SHP77 treated with DMSO at 0.1 percent for 48 hours (cell line): ENCODE measurements at places on chromosomes 5 and 9.

DNA sequence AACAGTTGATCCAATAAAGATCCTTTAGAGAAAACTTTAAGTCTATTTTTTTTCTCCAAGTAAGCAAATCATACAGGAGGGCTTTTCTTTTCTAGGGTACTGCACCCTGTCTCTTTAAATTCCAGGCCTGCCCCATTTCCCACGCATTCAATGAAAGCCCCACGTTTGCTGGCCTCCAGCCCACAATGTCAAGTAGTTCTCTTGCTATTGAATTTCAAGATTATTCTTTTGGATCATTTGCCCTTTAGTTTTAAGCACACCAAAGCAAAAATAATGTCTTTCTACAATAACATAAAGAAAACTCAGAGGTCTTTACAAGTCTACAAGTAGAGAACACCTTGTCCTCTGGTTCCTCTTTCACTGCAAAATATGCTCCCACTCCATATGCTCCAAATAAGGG, 15.6 kb downstream of the MLLT3 start:
- no peak for DNase-seq

- no peak for DNase-seq
These were observed 123.1 kb upstream of the ANKRD55 start for GRCh38 chr5:56356121-56356835.

DNA sequence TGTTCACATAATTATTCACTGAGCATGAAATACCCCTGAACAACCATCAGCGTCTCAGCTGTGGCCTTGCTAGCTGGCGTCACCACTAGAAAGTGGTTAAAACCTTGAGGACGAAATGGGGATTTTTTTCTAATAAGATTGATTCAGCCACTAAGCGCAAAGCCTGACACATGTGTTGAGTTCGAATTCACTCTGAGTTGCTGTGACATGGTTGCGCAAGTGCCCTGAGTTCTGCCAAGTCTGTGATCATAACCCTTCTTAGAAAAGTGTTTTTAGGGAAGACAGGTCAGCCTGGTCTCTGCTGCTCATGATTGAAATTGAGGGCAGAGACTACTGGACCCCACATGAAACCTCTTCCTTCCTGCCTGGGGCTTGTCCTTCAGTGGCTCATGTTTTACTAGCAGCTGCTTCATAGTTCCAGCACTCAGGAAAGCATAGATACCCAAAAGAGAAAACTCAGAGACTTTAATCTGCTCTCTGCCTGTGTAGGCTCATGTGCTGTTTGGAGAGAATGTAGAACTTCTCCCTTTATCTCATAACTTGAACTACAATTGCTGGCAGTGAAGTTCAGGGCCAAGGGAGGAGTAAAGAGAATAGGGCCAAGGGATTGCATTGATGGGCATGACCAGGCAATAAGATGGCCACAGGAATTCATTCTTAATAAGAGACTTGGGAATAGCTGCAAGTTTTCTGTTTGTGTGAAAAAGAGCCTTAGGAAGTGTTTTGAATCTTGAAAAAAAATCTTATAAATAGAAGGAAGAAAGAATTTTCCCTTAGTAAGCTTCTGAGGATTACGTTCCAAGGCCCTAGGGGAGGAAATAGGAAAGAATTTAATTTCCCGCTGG, 66.8 kb upstream of the CXCL14 start:
- no peak for DNase-seq

DNA sequence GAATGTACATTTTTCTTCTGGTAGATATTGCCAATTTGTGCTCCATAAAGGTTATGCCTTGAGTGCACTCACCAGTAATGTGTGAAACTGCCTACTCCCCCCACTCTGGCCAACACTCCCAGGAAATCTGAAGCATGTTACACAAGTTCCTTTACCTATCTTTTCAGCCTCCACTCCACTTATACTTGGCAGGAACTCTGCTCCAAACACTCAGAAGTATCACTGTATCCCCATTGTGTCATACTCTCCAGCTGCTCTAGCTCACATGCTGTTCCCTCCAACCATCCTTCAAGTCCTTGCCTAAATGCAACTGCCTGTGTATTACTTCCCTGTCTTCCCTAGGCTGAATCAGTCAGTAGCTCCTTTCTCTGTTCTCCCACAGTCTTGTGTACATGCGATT, 28.3 kb downstream of the POU4F3 start:
- DNase-seq = no peak

- no peak for DNase-seq
These were observed 308.8 kb upstream of the DMRT1 start for GRCh38 chr9:532707-533106.

DNA sequence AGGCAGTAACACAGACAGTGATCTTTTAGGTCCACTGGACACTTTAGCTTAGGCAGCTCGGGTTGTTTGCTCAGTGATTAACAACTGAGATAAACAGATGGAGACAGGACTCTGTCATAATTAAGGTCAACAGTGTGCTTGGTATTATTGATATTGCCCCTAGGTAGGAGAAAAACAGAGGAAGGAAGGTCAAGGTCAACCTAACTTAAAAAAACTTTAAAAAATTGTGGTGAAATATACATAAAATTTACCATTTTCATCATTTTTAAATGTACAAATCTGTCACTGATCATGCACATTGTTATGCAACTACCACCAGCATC, 2.1 kb upstream of the HSPA4 start:
- DNase-seq = peak; percentile 18

- DNase-seq = no peak
These were observed 62.9 kb downstream of the MLLT3 start for GRCh38 chr9:20559231-20559890.

DNA sequence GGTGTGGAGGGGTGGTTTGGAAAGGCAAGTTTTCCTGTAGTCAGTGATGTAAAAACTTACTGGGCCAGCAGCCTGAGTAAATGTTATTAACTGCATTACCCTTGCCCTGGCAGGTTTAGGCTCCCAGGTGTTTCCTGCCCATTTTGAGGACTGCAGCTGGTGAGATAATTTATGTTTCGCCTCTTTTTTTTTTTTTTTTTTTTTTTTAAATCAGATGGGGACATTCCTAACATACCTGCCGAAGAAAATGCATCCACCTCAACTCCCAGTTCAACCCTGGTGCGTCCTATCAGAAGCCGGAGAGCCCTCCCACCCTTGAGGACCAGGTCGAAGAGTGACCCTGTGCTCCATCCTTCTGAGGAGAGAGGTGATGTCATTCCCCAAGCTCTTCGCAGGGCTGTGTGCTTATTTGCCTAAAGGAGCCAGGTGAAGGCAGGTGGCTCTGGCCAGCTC, 60.6 kb downstream of the ENTREP1 start:
- DNase-seq = no peak

DNA sequence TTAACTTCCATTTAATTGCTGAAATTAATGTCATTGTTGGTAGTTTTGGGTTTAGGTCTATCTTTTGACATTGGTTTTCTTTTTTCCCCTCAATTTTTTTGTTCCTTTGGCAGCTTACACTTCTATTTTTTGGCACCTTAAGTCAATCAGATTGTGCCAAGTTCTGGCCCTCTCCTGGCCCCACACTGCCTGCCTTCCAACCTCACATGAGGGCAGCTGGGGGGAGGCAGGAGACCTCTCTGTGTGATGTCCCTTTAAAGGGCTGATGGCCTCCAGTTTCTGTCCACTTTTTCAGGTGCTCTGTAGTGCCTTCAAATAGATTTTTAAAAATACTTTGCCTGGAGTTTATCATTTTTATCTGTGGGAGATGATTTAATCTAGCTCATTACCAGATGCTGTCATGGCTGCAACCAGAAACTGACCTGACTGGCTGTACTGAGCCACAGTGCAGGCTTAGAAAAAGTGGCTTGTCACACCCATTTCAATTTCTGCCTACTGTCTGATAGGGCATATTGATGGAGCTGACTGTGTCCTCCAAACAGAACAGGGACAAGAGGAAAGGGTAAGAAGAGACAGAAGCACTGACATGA, 196.6 kb downstream of the FANCC start:
- DNase-seq = no peak

DNA sequence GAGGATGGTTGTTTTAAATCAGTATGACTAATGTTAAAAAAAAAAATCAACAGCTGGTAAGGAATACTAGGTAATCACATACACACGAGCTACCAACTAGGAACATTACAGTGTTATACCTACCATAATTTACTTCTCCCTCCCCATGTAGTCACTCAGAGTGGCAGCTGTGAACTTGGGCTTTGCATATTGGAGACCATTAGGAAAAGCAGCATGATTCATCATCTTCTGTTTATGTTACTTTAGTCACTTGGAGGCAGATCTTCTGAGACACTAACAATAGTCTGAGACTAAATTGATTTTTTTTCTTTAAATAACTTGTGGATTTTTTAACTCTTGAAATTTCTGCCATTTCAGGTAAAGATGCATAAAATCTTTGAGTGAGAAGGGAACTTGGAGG, 141.5 kb upstream of the NR4A3 start:
- DNase-seq = no peak

GRCh38 chr9:127059765-127060361, 62.6 kb downstream of the ANGPTL2 start:
- DNase-seq = no peak

DNA sequence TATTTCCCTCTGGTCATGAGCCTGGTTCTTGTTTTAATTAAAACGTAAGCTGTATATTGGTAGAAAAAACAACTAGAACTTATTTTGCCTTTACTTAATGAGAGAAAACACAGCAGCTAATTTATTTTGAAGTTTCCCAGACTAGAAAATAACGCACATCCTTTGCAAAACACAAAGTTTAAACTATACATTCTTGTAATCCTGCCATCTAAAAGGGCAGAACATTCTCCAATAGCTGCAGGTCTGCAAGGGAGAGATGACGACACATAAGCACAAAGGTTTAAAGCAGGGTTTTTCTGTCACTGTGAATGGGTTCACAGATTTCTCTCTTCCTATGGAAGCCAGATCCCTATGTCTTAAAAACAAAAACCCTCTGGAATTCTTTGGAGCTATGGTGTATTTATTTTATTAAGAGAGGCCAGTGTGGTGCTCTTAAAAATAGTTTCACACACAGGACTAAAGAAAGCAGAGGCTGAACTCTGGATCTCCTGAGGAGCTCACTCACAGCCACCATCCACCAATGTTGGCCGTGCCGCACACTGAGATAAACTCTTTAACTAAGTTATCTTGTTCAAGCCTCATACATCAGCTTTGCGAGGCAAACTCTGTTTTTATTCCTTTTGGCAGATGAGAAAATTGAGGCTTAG, 82.4 kb downstream of the SNCAIP start:
- no peak for DNase-seq

GRCh38 chr5:43075319-43076293, 35.5 kb upstream of the ANXA2R start:
- no peak for DNase-seq

- no peak for DNase-seq
These were observed 74.5 kb upstream of the TBCA start for GRCh38 chr5:77850536-77851175.

- no peak for DNase-seq
These were observed 17.2 kb upstream of the SIL1 start for GRCh38 chr5:139215107-139215975.

DNA sequence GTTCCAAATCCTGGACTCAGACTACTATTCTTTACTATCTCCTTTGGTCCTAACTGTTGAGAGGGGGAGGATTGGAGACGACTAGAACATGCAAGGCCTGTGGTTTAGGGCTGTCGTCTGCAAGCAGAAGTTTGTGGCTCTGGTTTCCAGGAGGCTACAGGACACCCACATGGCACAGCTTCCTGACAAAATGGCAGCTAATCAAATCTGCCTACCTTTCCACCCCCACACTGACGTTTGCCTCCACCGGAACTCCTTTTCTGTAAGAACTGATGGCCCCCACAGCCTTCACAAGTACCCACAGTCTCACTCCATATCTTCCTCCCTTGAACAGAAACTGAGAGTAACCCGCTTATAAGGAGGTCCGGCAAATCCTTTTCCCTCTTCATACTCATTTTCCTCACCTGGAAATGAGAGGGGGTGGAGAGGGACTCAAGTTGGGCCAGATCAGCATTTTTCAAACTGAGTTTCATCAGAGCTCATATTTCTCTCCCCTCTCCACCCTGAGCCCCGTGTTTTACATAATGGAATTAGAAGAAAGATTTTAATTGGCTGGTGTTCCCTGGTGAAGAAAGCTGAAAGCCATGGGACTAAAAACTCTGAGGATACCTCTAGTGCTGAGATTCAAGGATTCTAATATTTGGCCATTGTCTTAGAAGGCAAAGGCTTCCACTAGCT, 5.2 kb downstream of the SLC31A2 start:
- DNase-seq = no peak

GRCh38 chr5:69033690-69034089, 60.1 kb upstream of the SLC30A5 start:
- no peak for DNase-seq

- DNase-seq = no peak
These were observed 292.0 kb downstream of the NSG2 start for GRCh38 chr5:174337276-174338184.

- no peak for DNase-seq
These were observed 41.5 kb upstream of the GDNF start for GRCh38 chr5:37881359-37881758.

GRCh38 chr9:97039514-97039860, 545 bp upstream of the CTSV start:
- DNase-seq = peak; percentile 38

DNA sequence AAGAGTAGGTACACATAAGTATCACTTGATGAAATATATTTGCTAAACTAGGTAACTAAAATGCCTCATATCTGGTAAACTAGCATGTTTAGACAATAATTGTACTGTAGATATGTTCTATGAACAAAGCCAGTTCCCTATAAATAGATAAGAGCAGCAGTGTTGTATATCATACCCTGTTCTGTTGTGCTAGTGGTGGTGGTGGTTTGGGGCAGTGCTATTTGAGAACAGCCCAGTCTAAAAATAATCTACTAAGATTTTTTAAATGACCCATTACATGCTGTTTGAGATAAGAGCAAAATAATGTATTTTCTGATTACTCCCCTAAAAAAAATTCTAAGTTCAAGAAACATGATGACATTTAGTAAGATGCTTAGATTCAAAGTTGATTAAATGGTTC, 829.2 kb upstream of the DMAC1 start:
- DNase-seq = no peak

DNA sequence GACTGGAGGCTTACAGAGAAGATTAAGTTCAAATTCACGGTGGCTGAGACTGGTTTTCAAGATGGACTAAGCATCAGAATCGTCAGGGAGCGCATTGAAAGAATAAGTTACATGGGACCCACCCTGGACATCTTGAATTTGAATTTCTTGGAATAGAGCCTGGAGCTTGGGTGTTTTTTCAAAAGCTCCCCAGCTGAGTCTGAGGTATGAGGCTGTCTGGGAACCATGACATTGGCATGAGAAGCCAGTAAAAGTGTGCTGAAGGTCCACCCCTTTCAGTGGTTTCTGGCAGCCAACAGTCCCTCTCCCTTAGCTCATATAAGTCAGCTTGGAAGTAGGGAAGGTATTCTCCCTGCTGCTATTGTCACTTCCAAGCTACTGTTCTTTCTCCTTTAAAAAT, 97.8 kb downstream of the MAST4 start:
- DNase-seq = no peak

GRCh38 chr5:16582081-16582480, 34.7 kb downstream of the RETREG1 start:
- DNase-seq = no peak

- DNase-seq = no peak
These were observed 8.4 kb downstream of the ENHO start for GRCh38 chr9:34514401-34514800.
